Mammary epithelial cell (primary cell): ENCODE measurements at places on chromosomes 5 and 9. TPM values are rescaled to one million over a fixed set of nuclear protein-coding genes. Genes with fewer than 3 reads are reported as not detected.

The MELK gene
- polyA plus RNA-seq = 37.2 TPM

The FGF1 gene
- polyA plus RNA-seq = 5.0 TPM

The TSSK1B gene
- 0.05 TPM for polyA plus RNA-seq

The GFM2 gene
- polyA plus RNA-seq = 22.3 TPM

The LRRC14B gene
- polyA plus RNA-seq = not detected

The FGFR4 gene
- 0.97 TPM for polyA plus RNA-seq

The OR1J2 gene
- polyA plus RNA-seq = not detected

The SLC4A9 gene
- 0.07 TPM for polyA plus RNA-seq

The DCTN4 gene
- 41.8 TPM for polyA plus RNA-seq

The IL5 gene
- not detected for polyA plus RNA-seq

The OR1L8 gene
- not detected for polyA plus RNA-seq

The MARCOL gene
- not detected for polyA plus RNA-seq

The TRIM14 gene
- 14.6 TPM for polyA plus RNA-seq

The SUSD3 gene
- 0.11 TPM for polyA plus RNA-seq

The CDKN2B gene
- polyA plus RNA-seq = 23.5 TPM

The CDH6 gene
- polyA plus RNA-seq = not detected

The CSF1R gene
- 1.5 TPM for polyA plus RNA-seq

The SMIM3 gene
- 62.5 TPM for polyA plus RNA-seq

The TMOD1 gene
- polyA plus RNA-seq = 0.08 TPM

The FIBCD1 gene
- polyA plus RNA-seq = 1.8 TPM

The IFNB1 gene
- not detected for polyA plus RNA-seq

The LCN12 gene
- 0.09 TPM for polyA plus RNA-seq

The GMCL2 gene
- not detected for polyA plus RNA-seq

The EIF4E1B gene
- not detected for polyA plus RNA-seq

The PDE6A gene
- 0.06 TPM for polyA plus RNA-seq

The IL9 gene
- not detected for polyA plus RNA-seq

The SH3TC2 gene
- polyA plus RNA-seq = 13.9 TPM

The CCNJL gene
- polyA plus RNA-seq = 16.1 TPM

The CDC20B gene
- polyA plus RNA-seq = 0.05 TPM

The TAF1L gene
- 0.01 TPM for polyA plus RNA-seq

The TAS2R1 gene
- not detected for polyA plus RNA-seq
